Stomach (tissue), 19 donors: ENCODE measurements at places on chromosomes 1 and 21. TPM values are rescaled to one million over a fixed set of nuclear protein-coding genes. Genes with fewer than 3 reads are reported as not detected.

- H3K4me1 ChIP-seq, result no peaks in the 10 kb centered on the region
- DNase-seq, result no peak
- no peaks in the 10 kb centered on the region for H3K27me3 ChIP-seq
- H3K36me3 ChIP-seq, result no peaks in the 10 kb centered on the region
- H3K27ac ChIP-seq, result no peak overlapping the region
Observed at GRCh38 chr1:195141294-195141693, 1466.9 kb downstream of the KCNT2 start.

CD34 gene
- 31.2 TPM for total RNA-seq

GRCh38 chr1:179142889-179143299, 61.0 kb downstream of the TOR3A start:
- H3K4me3 ChIP-seq, result peak overlapping the region; percentile 24
- H3K27ac ChIP-seq, result peak overlapping the region; percentile 60

DNA sequence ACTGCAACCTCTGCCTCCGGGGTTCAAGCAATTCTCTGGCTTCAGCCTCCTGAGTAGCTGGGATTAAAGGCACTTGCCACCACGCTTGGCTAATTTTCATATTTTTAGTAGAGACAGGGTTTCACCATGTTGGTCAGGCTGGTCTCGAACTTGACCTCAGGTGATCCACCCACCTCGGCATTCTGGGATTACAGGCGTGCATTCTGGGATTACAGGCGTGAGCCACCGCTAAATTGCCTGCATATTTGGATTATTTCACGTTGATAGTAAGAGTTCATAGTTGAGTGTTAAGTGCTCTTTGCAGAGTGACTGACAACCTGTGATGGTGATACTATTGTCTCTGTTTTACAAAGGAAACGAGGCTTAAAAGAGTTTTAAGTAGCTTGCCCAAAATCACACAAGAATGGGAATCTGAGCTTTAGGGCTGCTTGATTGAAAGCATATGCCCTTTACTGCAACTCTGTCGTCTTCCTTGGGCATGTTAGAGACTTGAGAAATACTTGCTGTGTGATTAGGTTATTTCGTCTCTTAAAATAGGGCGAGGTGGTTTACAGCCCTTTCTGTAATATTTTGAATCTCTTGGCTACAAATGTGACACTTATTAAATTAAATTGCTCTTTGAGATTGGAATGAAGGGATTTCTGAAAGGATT, 12.4 kb downstream of the CDC42 start:
- peaks cover 87% of the 10 kb centered on the region for H3K4me1 ChIP-seq
- H3K27me3 ChIP-seq, result no peaks in the 10 kb centered on the region
- no peak for DNase-seq
- no peak overlapping the region for H3K27ac ChIP-seq
- peak overlapping the region; percentile 7 for H3K4me3 ChIP-seq
- peaks cover 10% of the 10 kb centered on the region for H3K36me3 ChIP-seq

CHRM3 gene
- total RNA-seq, result 49.8 TPM
